ENCODE measurements at places on chromosomes 11 and 22.

GRCh38 chr11:34242037-34242625, 115.7 kb downstream of the ABTB2 start:
- no peak for DNase-seq

DNA sequence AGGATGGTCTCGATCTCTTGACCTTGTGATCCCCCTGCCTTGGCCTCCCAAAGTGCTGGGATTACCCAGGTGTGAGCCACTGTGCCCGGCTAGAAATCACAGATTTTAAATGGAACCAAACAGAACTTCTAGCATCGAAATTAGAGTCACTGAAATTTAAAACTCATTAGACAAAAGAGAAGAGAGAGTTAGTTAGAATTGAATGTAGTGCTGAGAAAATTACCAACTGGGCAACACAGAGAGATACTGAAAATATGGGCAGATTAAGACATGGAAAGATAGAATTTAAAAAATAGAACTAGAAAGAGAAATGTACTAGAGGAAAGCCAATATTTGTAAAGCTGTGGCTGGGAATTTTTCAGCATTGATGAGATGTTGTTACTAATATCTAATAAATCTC, 217.9 kb downstream of the TBC1D22A start:
- no peak for DNase-seq

DNA sequence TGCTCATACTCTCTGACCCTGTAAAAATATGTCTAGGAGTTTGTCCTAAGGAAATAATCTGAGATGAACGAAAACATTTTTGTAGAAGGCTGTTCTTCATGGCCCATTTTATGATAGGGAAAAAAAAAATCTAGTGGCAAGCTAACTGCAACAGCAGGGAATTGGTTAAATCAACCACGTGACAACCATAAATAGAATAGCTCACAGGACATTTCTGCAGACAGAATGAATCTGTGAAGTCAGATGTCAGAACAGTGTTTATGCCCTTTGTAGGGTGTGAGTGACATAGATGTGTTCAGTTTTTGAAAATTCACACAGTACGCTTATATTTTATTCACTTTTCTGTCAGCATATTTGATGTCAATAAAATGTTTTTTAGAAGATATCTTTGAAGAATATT, 16.1 kb downstream of the ARHGAP1 start:
- no peak for DNase-seq

GRCh38 chr11:64072403-64072802, 36.7 kb downstream of the FLRT1 start:
- DNase-seq, result no peak

GRCh38 chr22:41048791-41049717, 43.3 kb upstream of the EP300 start:
- no peak for DNase-seq

DNA sequence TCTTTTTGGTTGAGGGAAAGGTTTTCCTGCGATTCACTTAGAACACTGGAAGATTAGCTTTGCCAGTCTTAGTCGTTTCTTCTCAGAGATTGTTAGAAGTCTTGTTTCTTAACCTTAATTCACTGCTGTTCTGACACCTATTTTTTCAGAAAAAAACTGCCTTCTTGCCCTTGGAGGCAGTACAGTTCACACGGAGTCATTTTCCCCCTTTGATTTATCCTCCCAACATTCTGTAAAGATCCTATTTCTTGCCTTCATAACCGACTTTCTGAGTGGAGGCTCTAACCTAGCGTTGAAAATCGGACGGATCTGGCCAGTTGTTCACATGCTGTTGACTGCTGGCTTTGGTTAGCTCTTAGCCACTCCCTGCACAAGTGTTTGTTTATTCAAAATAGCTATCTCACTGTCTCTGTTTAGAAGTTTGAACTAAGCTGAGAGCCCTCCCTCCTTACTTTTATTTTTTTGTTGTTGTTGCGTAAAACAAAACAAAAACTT, 737 bp downstream of the BCL2L13 start:
- peak; percentile 78 for DNase-seq

- no peak for DNase-seq
Measured at GRCh38 chr11:114562166-114562916, 2.7 kb upstream of the NXPE1 start.

GRCh38 chr11:85776951-85777602, 33.9 kb downstream of the SYTL2 start:
- no peak for DNase-seq

DNA sequence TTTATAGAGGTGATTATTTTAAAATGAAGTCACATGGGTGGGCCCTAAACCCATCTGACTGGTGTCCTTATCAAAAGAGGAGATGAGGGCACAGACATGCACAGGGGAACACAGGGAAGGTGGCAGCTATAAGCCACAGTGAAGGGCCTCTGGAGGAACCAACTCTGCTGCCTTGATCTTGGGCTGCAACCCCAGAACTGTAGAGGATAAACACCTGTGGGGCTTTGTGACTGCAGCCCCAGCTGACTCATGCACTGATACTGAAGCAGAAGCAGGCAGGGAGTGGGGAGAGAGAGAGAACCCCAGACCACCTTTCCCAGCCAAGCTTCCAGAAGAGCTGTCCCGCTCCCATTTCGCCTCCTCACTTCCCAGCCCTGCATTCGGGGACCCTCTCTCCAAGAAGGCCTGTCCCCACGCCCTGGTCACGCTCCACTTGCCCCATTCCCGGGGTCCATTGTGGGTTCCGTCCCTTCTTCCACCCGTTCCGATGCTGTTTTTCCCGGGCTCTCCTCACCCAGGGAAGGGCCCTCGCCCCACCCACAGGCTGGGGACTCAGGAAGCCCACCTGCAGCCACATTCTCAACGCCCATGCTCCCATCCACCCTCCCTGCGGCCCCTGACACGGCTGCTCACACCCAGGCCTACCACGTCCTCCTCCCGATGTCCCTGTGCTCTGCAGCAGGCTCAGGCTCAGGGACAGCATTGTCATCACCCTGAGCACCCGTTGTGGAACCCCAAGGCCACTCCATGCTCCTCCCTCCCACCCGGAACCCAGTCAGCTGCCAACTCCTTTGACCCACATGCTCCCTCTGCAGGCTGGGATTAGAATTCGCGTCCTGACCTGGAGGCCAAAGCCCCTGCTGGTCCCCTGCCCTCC, 90.8 kb upstream of the SHANK2 start:
- peak; percentile 58 for DNase-seq

GRCh38 chr11:24324211-24324610, 172.6 kb upstream of the LUZP2 start:
- no peak for DNase-seq

DNA sequence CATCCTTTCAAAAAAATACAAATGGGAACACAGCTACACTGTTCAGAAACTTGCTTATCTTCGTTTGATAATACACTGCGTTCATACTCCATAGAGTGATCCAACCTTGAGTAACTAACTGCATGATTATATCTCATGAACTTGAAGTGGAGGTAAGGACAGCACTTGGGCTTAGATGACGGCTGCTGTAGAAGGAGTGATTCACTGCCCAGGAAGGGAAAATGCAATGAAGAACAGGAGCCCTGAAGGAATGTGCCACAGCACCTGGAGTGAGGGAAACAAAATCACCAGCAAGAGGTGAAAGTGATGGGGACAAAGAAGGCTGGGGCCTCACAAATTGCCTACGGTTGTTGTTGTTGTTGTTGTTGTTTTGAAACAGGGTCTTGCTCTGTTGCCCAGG, 44.1 kb upstream of the SC5D start:
- no peak for DNase-seq

DNA sequence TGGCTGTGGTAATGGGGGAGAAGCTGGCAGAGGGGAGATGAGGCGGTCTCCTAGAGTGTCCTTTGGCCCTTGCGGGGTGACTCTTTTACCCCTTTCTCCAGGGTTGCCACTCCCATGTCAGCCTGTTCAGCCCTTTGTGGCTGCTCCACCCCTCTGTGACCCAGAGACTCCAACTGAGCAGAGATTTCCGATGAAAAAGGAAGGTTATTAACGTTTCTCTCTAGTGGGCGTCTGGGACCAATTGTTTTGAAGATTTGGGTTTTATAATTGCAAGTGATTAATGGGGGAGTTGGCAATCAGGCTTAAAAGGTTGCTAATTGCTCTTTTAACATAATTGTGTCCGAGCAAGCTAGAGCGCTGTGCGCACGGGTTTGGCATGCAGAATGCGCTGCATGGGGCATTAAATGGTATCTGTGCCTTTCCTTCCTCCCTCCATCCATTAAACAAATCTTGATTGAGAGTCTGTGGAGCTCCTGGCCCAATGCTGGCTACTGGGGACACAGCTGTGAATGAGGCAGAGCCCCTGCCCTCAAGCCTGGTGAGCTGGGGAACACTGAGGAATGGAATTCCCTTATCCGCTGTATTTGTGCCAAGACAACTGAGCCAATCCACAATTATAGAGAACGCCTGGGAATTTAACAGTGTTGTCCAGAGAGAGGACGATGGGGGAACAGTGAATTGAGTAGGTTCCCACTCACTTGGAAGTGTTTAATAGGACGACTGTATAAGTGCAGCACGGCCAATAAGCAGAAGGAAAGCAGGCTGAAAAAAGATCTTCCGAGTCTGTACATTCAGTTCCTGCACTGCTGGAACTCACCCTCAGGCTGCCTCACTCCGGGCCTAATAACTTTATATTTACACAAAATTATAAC, 295.9 kb downstream of the MIAT start:
- DNase-seq, result no peak

GRCh38 chr22:25668437-25668836, 73.6 kb upstream of the MYO18B start:
- DNase-seq, result no peak

DNA sequence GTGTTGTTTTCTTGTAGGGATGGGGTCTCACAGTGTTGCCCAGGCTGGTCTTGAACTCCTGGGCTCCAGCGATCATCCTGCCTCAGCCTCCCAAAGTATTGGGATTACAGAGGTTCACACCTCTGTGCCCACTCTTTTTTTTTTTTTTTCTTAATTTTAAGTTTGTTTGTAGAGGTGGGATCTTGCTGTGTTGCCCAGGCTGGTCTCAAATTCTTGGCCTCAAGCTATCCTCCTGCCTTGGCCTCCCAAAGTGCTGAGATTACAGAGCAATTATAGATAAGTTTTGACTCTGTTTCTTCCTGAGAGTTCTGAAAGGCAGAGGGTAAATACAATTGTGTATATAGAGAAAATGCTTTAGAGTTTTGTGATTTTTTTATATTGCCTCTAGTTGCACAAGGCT, 160.4 kb downstream of the TEAD1 start:
- DNase-seq, result no peak

GRCh38 chr11:83119216-83119615, 37.7 kb upstream of the PCF11 start:
- DNase-seq, result no peak

DNA sequence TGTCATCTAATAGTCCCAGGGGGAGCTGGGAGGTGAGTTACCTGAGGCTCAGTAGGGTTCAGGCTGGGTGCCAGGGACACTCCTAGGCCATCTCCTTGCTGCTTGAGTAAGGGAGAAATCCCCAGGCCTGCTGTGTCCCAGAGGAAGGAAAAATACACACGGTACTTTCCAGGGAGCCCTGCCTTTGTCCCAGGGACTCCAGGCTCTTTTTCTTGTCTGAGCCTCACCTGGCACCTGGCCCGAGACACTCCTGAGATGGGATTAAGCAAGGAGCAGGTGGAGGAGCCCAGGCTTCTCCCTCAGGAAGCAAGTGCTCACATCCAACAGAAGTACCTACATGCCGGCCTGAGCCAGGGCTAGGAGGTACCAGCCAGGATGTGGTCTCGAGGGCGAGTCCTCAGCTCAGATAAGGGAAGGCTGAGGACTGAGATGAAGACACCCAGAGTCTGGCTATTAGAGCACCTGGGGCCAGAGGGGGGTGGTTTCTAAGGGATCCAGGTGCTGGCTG, 899 bp upstream of the KLHDC7B start:
- peak; percentile 44 for DNase-seq

DNA sequence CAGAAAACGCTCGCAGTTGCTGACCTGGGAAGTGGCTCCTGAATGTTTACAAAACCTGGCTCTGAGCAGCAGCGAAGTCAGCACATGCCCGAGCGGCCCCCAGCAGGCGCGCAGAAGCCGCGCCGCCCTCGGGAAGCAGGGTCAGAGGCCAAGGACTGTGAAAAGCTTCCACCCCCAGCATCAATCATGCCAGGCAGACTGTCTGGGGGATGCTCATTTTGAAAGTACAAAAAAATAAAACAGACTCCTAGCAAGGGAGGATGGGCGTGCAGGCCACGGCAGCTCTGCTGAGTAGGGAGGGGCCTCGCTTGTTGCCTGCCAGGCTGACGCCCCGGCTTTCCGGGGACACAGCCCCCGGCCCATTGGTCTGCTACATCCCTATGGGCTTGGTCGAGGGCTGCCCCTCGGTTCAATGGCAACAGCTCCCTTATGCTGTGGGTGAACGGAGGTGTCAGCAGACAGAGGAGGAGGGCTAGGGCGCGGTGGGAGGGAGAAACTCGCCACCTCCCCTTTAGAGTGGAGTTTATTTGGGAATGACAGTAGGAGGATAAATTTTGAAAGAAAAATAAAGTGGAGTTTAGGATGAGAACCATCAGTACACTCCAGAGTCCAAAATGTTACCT, 37.7 kb upstream of the GNB1L start:
- peak; percentile 84 for DNase-seq

DNA sequence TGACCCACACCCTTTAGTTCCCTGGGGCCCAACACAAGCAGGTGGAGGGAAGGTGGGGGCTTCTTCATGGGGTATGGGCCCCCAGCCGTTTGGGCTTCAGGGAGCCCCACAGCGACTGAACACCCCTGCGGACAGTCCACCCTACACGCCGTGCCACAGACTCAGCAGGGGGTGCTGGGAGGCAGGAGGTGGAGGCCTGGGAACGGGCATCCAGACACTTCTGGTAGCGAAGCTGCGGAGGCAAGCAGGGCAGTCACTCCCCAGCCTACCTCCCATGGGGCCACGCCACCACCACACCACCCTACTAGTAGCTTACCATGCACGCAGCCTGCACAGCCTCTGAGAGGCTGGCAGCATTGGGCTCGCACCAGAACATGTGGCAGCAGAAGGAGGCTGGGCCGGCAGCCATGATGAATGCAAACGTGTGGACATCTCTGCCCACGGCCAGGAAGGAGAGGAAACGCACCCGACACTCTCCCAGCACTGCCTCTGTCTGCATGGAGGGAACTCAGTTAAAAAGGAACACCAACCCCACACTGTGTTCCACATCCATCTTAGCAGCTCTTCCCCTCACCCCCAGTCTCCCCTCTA, 5.3 kb downstream of the SMPD1 start:
- DNase-seq, result no peak

GRCh38 chr11:131683666-131684065, 313.3 kb downstream of the NTM start:
- DNase-seq, result no peak

DNA sequence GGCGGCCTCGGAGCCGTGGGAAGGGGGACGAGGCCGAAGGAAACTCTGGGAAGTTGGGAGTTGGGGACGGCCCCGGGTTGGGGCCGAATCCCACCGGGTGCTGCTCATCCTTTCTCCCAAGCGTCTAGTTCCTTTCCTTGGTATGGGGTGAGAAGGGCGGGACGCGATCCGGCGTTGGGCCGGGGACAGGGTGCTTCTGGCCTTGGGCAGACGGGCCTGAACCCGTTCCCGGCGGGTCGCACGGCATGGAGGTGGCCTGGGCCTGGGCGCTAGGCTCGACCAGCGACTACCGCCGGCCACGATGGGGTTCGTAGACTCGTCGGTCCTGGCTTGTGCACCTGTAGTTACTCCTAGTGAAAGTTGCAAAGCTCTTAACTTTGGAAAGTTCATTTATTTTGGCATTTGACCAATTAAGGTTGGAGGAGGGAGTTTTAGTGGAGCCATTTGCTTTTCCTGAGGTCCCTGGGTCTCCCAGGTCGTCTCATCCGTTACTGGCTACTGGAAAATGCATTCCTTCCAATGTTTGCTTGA, 1.0 kb downstream of the SYT9 start:
- DNase-seq, result peak; percentile 23
